ENCODE measurements at places on chromosomes 3 and 15.

- DNase-seq = no peak
Observed at GRCh38 chr3:187758318-187758955, 13.2 kb upstream of the BCL6 start.

- no peak for DNase-seq
Observed at GRCh38 chr3:64621726-64622395, 65.9 kb downstream of the ADAMTS9 start.

- no peak for DNase-seq
Observed at GRCh38 chr15:64762546-64762945, 12.8 kb downstream of the RBPMS2 start.

GRCh38 chr15:31830591-31830990 lies 199.7 kb upstream of the CHRNA7 start:
- DNase-seq = no peak

- DNase-seq = no peak
Observed at GRCh38 chr3:138974462-138974861, 27.4 kb downstream of the FOXL2NB start.
